ENCODE measurements at places on chromosomes 1 and 21.

DNA sequence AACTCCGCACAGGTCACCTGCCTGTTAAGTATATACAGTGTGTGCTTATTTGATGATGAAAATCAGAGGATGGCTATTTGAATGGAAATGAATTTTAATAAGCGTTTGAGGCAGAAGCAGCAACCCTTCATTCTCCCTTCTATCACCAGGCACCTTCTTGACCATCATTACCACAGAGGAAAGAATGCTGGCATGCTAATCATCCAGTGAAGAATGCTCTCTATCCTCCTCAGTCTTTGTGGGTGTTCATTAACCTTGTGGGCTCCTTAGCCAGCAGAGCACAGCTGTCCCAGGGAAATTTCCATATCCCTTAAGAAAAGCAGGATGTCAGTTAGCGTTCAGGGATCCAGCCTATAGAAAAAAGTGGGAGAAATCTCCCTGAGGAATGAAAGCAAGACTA, 428.0 kb upstream of the CAMK1G start:
- no peak for DNase-seq

DNA sequence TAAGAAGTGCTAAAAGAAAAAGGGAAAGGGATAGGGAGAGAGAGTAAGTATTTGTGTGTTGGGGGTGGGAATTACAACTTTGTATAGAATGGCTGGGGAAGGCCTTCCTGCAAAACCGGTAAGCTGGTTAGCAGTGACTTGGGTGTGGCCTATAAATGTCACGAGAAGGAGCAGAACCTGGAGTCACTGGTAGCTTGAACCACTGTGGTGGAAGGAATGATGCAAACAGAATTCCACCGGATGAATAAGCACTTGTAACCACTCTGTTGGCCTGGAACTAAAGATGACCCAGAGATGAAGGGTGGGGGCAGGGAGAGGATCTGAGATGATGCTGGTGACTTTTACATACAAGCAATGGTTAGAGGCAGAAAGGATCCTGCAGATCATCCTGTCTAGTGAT, 8.9 kb downstream of the XKR8 start:
- DNase-seq, result no peak

DNA sequence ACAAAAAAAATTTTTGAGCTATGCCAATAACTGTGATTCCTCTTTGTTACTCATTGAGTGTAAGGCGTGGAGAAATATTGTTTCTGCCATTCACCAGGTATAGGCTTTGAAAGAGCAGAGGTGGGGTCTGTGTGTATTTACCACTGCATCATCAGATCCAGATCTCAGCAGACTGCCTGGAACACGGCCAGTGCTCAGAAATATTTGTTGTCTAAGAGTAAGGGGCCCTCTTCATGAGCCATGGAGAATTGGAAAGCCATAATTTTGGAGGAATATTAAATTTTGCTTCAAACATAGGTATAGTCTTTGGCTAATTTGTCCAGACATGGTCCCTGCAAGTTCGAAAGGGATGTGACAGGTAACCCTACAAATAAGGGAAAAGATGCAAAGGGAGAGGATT, 231.3 kb upstream of the IRF2BP2 start:
- no peak for DNase-seq

GRCh38 chr21:31860851-31861250, 12.0 kb upstream of the HUNK start:
- no peak for DNase-seq

DNA sequence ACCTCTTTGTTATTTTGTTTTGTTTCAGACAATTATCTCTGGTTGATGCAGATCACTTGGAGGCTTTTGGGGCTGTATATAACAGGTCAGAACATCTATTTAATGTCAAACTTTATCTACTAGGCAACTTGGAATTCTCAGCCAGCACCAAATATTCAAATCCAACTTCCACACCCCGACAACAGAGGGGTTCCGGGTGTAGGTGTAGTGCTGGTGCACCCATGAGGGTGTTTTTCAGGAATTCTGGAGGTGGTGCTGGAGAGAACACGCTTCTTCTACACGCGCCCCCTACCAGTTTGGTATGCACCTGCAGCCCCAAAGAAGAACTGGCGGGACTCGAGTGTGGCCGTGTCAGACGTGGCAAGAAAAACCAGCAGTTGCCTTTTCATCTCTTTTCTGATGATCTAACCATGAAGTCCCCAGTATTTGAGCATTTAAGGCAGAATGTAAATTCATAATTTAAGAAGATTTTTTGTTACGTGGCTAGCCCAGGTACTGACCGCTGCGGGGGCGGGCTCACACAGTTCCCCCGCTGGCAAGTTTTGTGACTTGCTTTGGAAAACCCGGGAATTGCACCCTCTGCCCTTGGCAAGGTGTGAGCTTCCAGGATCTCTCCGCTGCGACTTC, 462 bp upstream of the TLCD4 start:
- DNase-seq, result peak; percentile 15

DNA sequence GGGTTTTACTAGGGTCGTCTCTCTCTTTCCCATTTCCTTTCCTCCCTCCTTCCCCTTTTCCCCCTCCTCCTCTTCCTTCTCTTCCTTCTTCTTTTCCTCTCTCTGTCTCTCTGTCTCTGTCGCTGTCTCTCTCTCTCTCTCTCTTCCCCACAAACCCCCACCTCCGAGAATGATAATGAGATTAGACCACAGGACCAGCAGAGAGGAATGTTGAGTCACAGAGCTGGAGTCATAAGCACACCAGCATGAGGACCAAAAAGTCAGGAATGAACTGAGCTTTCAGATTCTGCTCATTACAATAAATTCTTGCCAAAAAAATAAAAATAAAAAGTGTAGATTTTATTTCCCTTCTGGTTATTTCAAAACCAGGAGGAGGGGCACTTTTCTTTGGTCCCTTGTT, 377.4 kb downstream of the LTN1 start:
- no peak for DNase-seq

- DNase-seq, result peak; percentile 52
These were observed at the start of gene LCE3A for GRCh38 chr1:152622803-152623202. TSS of gene LCE3A (minus strand) at chr1:152623103. CDS start at chr1:152623103, 0 bp downstream.

All from KG1 (cell line).